ENCODE measurements at places on chromosomes 3 and 15.

- no peak for DNase-seq
These were observed 14.0 kb downstream of the PLA2G4D start for GRCh38 chr15:42080186-42080918.

DNA sequence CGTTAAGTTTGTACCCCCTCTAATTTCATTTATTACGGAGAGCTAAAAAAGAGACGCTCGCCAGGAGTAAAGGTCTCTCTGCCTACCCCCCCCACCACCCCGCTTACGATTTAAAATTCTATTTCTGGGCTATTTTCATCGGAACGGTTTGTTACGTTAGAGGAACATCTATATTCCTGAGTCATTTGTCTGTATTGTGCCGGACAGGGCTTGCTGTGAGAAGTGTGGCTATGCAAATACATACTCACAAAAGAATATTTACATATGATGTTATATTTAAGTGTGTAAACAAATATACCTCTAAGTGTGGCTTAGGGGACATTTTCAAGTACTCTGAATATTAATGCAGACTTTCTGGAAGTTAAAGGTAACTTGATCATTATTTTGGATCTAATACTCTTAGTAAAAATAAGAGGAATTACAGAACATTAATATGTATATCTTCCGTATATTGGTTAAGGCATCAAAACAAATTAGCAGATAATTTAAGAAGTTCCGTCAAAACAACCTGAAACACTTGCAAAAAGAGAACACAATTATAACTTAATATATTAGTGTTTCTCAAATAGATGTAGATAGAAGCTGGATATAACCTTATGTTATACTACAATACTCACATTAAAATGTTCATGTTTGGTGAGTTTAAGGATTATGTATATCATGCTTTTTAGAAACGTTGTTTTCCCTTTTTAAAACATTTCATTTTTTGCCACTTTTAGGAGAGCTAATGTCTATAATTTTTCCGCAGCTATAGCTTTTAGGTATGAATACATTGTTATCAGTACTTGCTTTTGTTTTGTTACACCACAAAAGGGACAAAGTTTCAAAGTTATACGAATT is 1.6 kb upstream of the SHOX2 start:
- DNase-seq = no peak

DNA sequence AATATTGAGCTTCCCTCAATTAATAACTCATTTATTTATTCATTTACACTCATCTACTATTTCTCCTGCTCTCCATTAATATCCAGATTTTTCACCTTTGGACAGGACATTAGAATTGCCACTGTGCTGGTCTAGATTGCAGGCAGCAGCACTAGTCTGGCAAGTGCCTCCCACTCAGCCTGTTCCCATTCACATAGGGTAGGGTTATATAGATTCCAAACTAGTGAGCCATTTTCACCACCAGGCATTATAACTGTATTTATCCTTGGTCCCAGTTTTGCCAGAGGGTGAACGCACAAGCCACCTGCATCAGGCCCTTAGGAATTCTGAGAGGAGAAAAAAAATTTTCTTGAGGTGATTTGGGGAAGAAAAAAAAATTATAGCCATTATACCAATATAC is 44.5 kb downstream of the ANAPC13 start:
- no peak for DNase-seq

DNA sequence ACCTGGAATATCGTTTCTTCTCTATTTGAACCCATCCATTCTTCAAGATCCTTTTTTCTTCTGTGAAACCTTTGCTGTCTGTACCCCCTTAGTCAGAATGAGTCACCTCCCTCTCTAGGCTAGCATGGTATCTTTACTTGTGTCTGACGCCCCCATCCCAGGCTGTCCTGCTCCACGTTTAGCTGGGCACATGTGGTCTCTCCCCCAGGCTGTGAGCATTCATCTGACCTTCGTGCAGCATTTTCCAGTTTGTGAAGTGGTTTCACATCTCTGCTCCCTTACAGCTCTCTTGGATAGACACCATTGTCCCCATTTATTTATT is 14.3 kb upstream of the TLE3 start:
- no peak for DNase-seq

DNA sequence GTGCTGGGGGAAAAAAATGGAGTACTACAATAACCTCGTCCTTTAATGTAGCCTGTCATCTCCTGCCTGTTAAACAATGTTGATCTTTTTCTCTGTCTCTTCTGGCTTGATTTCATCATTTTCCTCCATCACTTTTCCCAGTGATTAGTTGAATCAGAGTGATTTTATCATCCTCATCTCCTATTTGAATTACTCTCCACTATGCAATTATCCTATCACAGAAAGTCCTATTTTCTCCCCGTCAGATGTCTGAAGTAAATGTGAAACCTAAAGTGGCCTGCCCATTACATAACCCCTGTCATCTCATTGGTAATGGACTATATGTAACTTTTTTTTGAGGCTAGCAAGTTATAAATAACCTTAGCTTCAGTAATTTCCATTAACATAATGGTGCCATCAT is 201.8 kb downstream of the CACNA2D3 start:
- no peak for DNase-seq

DNA sequence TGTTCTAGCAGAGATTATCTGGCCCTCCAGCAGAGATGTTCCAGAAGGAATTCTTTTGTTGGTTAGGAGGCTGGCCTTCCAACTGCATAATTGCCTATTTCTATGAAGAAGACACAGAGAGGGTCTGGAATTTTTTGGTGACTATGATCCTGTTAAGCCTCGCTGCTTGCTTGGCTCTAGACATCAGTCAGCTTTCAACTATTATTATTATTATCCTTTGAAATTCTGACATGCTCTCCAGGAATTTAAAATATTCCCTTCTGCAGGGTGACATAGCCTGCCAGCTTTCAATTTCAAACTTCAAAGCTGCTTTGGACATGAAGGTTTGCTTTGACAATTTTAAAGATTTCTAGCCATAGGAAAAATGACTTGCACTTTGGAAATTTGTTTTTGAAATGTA is 26.3 kb upstream of the ZNF148 start:
- DNase-seq = peak; percentile 3

- DNase-seq = no peak
These were observed 38.1 kb downstream of the SLC2A2 start for GRCh38 chr3:170988378-170988777.

DNA sequence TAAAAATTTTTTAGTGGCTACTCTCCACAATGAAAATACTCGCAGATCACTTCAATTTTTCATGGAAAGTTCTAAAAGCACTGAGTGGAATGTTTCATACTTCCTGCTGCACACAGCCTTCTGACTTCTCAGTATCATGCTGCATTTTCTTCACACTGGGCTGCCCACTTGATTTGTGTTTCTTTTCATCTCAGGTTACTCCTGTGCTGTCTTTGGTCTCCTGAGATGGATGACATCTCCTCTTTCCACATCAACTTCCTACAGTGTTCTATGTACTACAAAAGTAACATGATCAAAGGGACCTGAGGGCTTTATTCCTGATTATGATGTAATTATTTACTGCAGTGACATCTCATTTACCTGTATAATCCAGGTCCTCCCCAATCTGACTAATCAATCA is 927.7 kb downstream of the ROBO2 start:
- no peak for DNase-seq

DNA sequence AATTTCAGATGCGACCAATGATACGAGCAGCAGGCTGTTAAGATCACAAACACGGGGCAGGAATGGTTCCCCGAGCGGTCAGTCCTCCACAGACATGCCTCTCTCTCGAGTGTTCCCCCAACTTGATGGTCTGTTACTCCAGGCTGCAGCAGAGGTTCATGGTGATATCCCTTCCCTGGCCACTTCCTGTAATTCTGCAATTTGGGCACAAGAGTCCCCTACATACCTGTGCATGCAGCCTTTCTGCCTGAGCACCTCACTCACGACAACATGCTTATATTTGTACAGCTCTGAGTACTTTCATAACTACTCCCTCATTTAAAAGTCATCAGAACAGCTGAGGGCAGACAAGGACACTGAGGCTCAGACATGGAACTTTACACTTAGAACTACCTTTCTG is 408.1 kb upstream of the NR2F2 start:
- DNase-seq = no peak

GRCh38 chr15:80171787-80172186 is 19.0 kb downstream of the FAH start:
- DNase-seq = no peak

All from LoVo (cell line).